GM20000 (cell line): ENCODE measurements at places on chromosomes 2 and 18.

- no peak for DNase-seq
Observed at GRCh38 chr2:157181234-157181633, 76.3 kb upstream of the GALNT5 start.

- no peak for DNase-seq
Observed at GRCh38 chr2:28209261-28209691, 183.4 kb upstream of the FOSL2 start.

DNA sequence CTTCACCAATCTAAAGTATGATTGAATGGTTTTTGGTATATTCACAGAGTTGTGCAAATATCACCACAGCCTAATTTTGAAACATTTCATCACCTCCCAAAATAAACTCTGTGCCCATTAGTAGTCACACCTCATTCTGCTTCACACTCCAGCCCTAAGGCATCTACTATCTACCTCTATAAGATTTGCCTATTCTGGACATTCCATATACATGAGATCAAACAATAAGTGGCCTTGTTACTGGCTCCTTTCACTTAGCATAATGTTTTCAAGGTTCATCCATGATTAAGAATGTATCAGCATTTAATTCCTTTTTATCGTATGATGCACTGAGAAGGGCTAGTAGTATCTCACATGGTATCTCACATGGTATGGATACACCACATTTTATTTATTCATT lies 204.6 kb upstream of the SMAD7 start:
- no peak for DNase-seq

GRCh38 chr2:47520302-47520630 lies 117.3 kb downstream of the MSH2 start:
- peak; percentile 35 for DNase-seq

- DNase-seq, result no peak
Observed at GRCh38 chr2:238433941-238434845, 7.5 kb downstream of the ASB1 start.

- DNase-seq, result no peak
Observed at GRCh38 chr2:238045575-238045974, 15.2 kb upstream of the SCLY start.

DNA sequence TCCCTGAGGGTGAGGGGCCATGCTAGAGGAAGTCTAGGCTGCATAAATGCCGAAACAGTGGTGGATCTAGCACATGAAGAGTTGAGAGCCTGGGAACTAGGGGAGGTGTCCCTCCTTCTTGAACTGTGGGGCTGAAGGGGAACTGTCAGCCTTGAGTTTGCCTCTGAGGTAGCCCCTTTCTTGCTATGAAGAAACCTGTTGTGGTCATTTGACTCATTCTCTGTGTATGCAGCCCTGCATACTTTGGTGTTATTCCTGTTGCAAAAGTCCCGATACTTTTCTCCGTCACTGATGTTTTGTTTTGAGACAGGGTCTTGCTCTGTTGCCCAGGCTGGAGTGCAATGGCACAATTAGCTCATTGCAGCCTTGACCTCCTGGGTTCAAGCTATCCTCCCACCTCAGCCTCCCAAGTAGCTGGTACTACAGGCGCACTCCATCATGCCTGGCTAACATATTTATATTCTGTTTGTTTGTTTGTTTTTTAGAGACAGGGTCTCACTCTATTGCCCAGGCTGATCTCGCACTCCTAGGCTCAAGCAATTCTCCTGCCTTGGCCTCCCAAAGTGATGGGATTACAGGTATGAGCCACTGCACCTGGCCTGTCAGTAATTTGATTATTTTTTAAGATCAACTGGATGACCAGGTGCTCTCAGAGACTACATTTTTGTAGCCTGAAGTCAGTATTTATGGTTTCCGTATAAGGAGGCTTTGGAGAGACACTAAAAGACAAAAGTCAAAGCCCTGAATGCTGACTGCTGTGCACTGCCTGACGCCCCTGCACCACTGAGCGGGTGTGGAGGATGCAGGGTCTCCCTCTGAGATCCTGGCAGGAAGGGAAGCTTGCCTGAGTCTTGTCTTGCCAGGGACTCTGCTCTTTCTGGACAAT lies 126.0 kb upstream of the MSH6 start:
- DNase-seq, result no peak

GRCh38 chr18:79069717-79070151 lies 540 bp downstream of the ATP9B start:
- peak; percentile 40 for DNase-seq

GRCh38 chr2:193556766-193557470 lies 1362.2 kb upstream of the TMEFF2 start:
- no peak for DNase-seq

- DNase-seq, result no peak
Observed at GRCh38 chr2:219522111-219523030, 8.1 kb downstream of the ASIC4 start.

DNA sequence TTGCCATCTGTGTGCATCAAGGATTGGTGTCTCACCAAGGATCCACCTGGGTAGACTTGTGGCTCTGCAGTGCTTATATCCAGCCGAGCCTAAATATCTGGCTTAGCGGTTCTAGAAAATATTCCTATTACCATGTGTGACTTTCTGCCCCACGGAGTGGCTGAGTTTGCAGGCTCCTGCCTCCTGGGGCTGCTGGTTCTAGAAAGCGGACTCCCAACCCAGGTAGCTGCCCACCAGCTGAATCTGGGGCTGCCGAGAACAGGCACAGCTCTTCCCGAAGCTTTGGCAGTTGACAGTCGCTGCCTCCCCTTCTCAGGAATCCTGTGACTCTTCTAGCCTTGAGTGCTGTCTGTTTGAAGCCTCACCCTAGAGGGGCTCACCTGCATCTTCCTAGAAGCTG lies 104.6 kb downstream of the TPGS2 start:
- no peak for DNase-seq

DNA sequence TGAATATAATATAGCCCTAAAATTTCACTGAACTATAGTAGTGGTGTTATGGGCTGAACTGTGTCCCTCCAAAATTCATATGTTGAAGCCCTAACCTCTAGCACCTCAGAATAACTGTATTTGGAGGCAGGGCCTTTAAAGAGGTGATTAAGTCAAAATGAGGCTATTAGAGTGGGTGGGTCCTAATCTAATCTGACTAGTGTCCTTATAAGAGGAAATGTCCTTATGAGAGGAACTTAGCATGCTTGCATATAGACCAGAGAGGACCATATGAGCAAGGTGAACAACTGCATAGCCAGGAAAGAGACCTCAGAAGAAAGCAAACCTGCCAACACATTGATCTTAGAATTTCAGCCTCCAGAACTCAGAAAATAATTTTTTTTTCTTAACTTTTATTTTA lies 238.4 kb downstream of the ZEB2 start:
- no peak for DNase-seq

DNA sequence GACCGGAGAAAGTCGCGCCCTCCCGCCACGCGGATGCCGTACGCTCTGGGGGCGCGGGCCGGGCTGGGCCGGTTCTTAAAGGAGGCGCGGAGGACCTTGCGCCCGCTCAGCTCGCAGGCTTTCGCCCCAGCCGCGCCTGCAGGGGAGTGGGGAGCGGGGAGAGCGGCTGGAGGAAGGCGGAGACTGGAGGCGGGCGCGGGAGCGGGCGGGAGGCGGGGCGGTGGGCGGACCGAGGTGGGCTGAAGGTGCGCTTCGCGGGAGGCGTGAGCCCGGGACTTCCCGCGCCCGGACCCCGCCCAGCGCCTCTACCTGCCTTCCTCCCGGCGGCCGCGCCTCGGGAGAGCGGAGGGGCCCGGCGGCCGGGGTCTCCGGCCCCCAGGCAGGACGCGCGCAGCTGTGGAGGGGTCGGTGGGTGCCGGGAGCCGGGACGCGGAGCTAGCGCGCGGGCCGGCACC lies at the start of gene ADRA2B:
TSS of gene ADRA2B (minus strand) at position 148 of the 455 bp plus-strand sequence. CDS start 422 bp downstream, outside the sequence.
- peak; percentile 94 for DNase-seq

GRCh38 chr2:231786917-231787292 lies 660 bp downstream of the COPS7B start:
- DNase-seq, result no peak

- DNase-seq, result no peak
Observed at GRCh38 chr2:66125951-66126350, 309.0 kb upstream of the MEIS1 start.

GRCh38 chr2:77008853-77009252 lies 513.3 kb downstream of the LRRTM4 start:
- no peak for DNase-seq

- no peak for DNase-seq
Observed at GRCh38 chr2:199458009-199458805, 468 bp upstream of the SATB2 start.

- peak; percentile 92 for DNase-seq
Observed at GRCh38 chr2:68157402-68158133, at the start of gene PNO1. TSS of gene PNO1 (plus strand) at chr2:68157888. CDS start at chr2:68157935, 47 bp downstream.
